M059J (cell line): ENCODE measurements at places on chromosomes 2 and 18. TPM values are rescaled to one million over a fixed set of nuclear protein-coding genes. Genes with fewer than 3 reads are reported as not detected.
A peak's percentile ranks its signal among the peaks of the same experiment; 100 is the strongest.

GRCh38 chr2:223744580-223744979 is 92.8 kb downstream of the AP1S3 start:
- no peak for DNase-seq

GRCh38 chr18:36427369-36427768 is 129.9 kb downstream of the FHOD3 start:
- DNase-seq, result peak; percentile 54

- DNase-seq, result peak; percentile 67
Observed at GRCh38 chr2:66862885-66863650, 428.1 kb downstream of the MEIS1 start.

GRCh38 chr2:30583204-30583749 is 136.2 kb downstream of the LCLAT1 start:
- no peak for DNase-seq

DNA sequence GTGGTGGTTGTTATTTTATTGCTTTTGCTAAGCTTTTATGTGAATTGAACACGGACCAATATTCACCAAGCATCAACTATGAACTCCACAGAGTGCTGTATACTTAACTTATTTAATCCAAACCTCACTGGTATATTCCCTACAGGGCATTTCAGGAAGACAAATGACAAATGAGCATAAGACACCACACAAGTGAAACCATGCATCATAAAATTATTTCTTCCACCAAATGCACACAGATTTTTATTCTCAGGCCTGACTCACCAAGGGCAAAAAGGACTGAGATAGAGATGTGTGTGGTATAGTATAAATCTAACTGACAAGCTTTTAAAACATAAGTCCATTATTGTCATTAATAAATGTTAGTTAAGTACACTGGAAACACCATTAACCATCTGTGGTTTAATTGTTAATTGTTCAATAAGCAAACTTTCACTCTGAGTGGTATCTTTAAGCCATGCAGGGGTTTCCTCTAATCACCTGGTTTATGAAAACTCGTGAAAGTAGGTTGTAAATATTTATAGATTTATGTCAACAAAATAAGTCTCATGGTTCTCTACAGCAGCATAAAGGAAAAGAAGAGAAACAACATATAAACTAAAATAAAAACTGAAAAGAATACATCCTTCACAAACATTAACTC is 77.6 kb upstream of the CRIM1 start:
- DNase-seq, result peak; percentile 86

GRCh38 chr2:180607514-180608049 is 372.8 kb upstream of the UBE2E3 start:
- DNase-seq, result no peak

GRCh38 chr2:190562121-190562520 is 27.6 kb upstream of the NEMP2 start:
- DNase-seq, result no peak

MAPK4 gene
- total RNA-seq, result not detected in 2 replicates

KDM3A gene
- total RNA-seq, result 9.6 and 22.8 TPM in 2 replicates

PROM2 gene
- total RNA-seq, result 2.9 and 3.6 TPM in 2 replicates

VWC2L gene
- 0.02 TPM in 1 of 2 replicates, not detected in the other for total RNA-seq

FAM117B gene
- total RNA-seq, result 1.3 and 4.7 TPM in 2 replicates

CARF gene
- total RNA-seq, result 1.3 and 3.0 TPM in 2 replicates

ALK gene
- 0.37 TPM in 1 of 2 replicates, not detected in the other for total RNA-seq

PDCD1 gene
- not detected in 2 replicates for total RNA-seq

IHH gene
- total RNA-seq, result not detected in 2 replicates

PRKAG3 gene
- total RNA-seq, result not detected in 2 replicates

MOGAT1 gene
- not detected in 2 replicates for total RNA-seq

KYNU gene
- total RNA-seq, result 11.3 and 14.5 TPM in 2 replicates
